ENCODE measurements at places on chromosomes 11 and 22.

DNA sequence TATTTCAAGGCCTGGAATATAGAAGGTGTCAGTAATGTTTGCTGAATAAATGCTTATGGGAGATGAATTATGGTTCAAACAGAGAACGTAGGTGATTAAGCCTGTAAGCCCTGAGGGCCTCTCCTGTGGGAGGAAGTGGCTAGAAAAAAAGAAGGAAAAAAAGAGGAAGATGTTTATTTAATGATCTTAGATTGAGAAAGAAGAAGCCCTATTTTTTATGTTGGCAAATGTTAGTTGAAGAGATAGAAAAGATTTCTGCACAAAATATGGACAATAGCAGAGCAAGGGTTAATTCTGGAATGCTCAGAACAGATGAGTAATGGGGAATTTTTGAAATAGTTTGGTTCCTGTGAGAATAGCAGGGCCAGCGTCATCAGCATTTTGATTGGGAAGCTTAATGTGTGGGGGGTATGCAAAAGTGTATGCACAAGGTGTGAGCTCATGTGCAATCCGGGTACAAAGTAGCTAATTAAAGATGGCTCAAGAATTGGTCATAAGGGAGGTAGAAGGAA, 95.7 kb downstream of the TEAD1 start:
- H3K4me1 ChIP-seq, result peaks cover 9% of the 10 kb centered on the region
- H3K27me3 ChIP-seq, result peaks cover 16% of the 10 kb centered on the region
- no peak for DNase-seq
- no peak overlapping the region for H3K27ac ChIP-seq

- DNase-seq, result no peak
- no peaks in the 10 kb centered on the region for H3K36me3 ChIP-seq
- H3K4me1 ChIP-seq, result peaks cover 1% of the 10 kb centered on the region
- no peak overlapping the region for H3K27ac ChIP-seq
- H3K27me3 ChIP-seq, result no peaks in the 10 kb centered on the region
- no peak overlapping the region for H3K4me3 ChIP-seq
These were observed 268.4 kb downstream of the FAM76B start for GRCh38 chr11:95521133-95521542.

- H3K27ac ChIP-seq, result no peak overlapping the region
- no peaks in the 10 kb centered on the region for H3K36me3 ChIP-seq
- no peak for DNase-seq
- no peaks in the 10 kb centered on the region for H3K4me1 ChIP-seq
These were observed 15.2 kb downstream of the SHISAL1 start for GRCh38 chr22:44297470-44298061.

GRCh38 chr11:133531971-133532651, at the start of gene OPCML:
Gene OPCML (minus strand): TSS chr11:133532501.
- no peak for DNase-seq
- H3K27ac ChIP-seq, result no peak within 1 kb of the TSS
- peaks cover 3% of the 10 kb centered on the region for H3K4me1 ChIP-seq
- H3K27me3 ChIP-seq, result peaks cover 39% of the 10 kb centered on the region

DNA sequence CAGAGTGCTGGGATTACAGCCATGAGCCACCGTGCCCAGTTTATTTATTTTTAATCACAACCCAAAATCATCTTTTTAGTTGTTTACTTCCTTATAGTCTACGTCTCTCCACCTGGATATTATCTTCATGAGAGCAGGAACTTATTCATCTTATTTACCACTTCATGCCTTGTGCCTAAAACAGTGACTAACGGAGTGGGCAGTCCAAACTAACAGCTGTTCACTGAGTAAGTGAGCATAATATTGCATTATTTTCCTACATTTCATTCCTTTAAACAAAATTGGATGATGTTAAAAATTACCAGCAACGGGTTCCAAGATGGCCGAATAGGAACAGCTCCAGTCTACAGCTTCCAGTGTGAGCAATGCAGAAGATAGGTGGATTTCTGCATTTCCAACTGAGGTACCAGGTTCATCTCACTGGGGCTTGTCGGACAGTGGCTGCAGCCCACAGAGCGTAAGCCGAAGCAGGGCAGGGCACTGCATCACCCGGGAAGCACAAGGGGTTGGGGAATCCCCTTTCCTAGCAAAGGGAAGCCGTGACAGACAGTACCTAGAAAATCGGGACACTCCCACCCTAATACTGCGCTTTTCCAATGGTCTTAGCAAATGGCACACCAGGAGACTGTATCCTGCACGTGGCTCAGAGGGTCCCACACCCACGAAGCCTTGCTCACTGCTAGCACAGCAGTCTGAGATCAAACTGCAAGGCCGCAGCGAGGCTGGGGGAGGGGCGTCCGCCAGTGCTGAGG, 14.1 kb downstream of the TMEM123 start:
- H3K27me3 ChIP-seq, result no peaks in the 10 kb centered on the region
- H3K36me3 ChIP-seq, result peaks cover 87% of the 10 kb centered on the region
- DNase-seq, result no peak
- H3K4me1 ChIP-seq, result peaks cover 62% of the 10 kb centered on the region

DNA sequence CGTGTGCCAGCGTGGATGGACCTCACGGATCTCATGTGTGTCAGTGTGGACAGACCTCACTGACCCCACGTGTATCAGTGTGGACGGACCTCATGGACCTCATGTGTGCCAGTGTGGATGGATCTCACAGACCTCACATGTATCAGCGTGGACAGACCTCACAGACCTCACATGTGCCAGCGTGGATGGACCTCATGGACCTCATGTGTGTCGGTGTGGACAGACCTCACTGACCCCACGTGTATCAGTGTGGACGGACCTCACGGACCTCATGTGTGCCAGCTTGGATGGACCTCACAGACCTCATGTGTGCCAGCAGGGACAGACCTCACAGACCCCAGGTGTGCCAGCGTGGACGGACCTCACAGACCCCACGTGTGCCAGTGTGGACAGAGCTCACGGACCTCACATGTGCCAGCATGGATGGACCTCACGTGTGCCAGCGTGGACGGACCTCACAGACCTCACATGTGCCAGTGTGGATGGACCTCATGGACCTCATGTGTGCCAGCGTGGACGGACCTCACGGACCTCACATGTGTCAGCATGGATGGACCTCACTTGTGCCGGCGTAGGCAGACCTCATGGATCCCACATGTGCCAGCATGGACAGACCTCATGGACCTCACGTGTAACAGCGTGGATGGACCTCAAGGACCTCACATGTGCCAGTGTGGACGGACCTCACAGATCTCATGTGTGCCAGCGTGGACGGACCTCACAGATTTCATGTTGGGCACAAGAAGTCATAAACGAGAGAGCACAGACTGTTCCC, 18.2 kb downstream of the TTLL8 start:
- H3K36me3 ChIP-seq, result no peaks in the 10 kb centered on the region
- H3K27ac ChIP-seq, result no peak overlapping the region
- H3K27me3 ChIP-seq, result peaks cover 14% of the 10 kb centered on the region
- no peak for DNase-seq

All from activated T-helper 2 cell treated with anti-CD3 and anti-CD28 coated beads, Interferon-gamma antibody, Interleukin-2, Interleukin-4, amounts not matched to agents 10 μg/mL and 5 μg/mL and 100 μg/mL, durations not matched to agents 14 hours and 24 hours and 36 hours (primary cell).